ENCODE measurements at places on chromosomes 2 and 18.

- no peak for DNase-seq
Measured at GRCh38 chr2:63642946-63643345, 54.2 kb downstream of the MDH1 start.

- DNase-seq, result no peak
Measured at GRCh38 chr2:98702858-98703620, 27.9 kb downstream of the MGAT4A start.

DNA sequence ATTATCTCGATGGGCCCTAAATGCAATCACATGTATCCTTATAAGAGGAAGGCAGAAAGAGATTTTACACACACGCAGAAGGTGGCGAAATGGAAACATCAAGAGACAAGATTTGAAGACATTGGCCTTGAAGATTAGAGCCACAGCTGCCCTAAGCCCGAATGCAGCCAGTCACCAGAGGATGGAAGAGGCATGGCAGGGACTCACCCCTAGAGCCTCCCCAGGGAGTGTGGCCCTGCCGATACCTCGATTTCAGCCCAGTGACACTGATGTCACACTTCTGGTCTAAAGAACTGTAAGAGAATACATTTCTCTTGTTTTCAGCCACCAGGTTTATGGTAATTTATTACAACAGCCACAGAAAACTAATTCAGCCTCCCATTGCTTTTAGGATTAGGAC is 17.4 kb downstream of the TTC39C start:
- no peak for DNase-seq

GRCh38 chr2:224645722-224646121 is 60.6 kb upstream of the CUL3 start:
- no peak for DNase-seq

DNA sequence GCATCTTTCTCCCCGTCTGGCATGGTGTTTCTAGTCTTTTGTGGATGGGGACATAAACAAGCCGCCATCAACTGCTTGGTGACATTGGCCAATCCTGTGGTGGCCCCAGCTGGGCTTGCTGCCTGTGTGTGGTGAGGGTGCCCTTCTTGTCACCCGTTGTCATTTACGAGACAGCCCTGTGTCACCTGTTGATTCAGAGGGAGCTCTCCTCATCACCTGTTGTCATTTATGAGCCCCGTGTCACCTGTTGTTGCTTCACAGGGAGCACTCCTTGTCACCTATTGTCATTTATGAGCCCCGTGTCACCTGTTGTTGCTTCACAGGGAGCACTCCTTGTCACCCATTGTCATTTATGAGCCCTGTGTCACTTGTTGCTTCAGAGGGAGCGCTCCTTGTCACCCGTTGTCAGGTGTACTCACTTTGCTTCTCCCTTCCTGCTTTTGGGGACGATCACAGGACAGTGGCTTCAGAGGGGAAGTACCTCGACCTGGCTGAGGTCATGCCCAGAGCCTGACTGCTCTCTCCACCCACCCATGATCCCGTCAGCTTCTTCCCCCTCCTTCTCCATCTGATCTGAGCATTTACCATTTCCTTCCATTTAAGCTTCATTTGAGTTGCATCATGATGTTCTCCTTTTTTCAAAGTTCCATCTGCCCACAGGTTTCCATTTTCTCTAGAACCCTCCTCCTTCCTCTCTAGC is 29.1 kb downstream of the HPCAL1 start:
- peak; percentile 43 for DNase-seq

DNA sequence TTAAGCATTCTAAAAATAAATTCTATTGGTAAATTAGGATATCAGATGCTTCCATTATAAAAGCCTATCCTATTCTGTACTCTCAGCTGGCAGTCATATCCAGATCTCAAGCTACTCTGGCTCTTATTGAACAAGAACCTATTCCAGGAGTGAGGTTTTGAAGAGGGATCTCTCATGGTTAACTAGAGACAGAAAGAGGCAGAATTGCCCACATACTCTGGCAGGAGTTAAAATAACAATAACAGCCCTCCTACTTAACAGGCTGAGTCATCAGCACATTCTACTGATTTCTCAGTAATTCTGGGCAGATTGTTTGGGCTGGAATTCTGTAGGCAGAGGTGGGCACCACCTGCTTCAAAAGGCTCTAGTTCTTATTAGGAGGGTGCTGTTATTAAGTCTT is 142.0 kb upstream of the UNC80 start:
- no peak for DNase-seq

DNA sequence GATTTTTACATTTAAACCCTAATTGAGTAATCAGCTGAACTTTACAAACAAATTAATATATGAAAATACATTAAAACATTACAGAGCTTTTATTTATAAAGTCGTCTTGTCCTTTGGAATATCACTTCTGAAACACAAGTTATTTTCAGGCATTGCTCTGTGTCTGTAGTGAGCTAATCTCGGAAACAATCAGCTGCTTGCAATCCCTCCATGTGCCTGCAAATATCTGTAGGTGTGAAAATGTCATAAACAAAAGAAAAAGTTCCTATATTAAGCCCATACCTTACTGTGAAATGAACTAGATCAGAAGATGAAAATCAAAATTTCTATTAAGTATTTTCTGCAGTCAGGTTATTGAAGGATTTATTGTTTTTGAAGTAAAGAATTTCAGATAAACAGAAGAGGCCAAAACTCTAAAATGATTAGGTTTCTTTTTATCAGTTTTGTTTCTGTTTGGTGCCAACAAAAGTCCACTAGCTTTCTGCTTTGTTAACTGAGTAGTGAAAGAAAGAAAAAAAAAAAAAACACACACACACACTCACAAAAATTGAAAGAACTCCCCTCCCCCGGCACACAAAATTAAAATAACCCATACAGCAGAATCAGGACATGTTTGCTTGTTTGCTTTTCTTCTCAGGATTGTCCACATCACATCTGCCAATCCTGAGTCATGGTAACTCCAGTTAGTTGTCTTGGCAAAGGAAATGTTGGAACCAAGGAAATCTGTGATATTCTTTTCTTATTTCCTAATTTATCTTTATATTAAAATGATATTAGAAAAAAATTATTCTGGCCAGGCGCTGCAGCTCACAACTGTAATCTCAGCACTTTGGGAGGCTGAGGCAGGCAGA is 627.0 kb upstream of the SLC39A10 start:
- DNase-seq, result no peak

DNA sequence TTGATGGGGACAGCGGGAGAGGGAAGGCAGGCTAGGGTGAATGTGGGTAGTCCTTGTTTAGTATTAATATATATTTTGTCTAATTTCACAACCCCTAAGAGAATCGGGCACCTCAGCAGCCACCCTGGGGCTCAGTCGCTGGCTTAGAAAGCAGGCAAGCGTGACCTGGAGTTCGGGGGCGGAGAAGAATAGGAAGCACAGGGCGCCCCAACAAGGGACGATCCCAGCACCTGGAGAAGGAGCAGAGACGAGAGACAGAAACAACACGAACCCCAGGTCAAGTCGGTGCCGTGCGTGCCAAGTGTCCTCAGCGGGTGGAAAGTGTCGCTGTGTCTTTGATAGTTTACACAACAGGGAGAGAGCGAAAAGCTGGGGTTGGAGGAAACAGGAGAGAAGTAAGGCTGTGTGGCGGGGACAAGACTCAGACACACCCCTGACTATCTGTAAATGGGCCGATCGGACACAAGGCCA is 95.4 kb downstream of the NFATC1 start:
- no peak for DNase-seq

DNA sequence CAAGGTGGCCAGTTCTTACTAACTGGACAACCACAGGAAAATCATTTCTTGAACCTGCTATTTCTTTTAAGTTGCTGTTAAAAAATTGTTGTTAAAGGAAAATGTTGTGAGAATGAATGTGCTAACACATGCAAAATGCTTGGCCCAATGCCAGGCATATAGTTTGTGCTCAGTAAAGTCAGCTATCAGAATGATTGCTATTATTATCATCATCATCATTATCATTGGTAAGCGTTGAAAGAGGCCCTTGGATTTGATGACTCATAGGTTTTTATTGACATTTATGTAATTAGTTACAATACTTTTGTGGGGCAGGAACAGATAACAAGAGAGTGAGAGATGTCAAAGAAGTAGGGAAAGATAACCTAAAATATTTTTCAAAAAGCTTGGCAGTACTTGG is 394.2 kb upstream of the ZEB2 start:
- no peak for DNase-seq

DNA sequence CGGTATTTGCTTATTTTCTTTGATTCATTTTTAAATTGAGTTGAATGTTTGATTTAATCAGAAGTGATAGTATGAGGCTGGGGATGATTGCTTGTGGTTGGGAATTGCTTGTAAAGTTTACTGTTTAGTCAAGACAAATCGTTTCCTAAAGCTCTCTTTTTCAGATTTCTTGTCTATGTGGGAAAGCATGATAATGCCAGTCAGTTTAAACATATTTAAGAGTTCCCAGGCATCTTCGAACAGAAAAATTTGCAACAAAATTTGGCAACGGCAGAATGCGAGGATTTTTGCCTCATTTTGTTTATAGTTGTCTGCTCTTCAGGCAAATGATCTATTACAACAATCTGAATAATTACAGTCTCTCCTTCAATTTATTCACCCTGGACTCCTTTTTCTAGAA is 22.5 kb downstream of the EPAS1 start:
- no peak for DNase-seq

- DNase-seq, result no peak
Measured at GRCh38 chr2:52976143-52976949, 791.3 kb upstream of the CHAC2 start.

DNA sequence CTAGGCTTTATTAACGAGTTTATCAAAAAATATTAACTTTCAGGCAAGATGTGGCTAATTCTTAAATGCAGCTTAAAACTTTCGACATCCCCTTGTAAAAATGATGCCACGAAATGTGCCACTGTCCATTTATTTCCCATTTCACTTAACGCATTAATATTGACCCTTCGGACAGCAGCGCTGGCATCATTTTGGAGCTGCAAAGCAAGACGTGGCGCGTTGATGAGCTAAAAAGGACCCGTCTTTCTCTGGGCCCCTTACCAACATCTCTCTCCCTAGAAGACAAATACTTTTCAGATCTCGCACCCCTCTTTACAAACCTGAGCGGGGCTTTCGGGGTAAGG is 367.9 kb downstream of the MTX2 start:
- DNase-seq, result no peak
